NCI-H1105 (cell line): ENCODE measurements at places on chromosomes 16 and 17.

DNA sequence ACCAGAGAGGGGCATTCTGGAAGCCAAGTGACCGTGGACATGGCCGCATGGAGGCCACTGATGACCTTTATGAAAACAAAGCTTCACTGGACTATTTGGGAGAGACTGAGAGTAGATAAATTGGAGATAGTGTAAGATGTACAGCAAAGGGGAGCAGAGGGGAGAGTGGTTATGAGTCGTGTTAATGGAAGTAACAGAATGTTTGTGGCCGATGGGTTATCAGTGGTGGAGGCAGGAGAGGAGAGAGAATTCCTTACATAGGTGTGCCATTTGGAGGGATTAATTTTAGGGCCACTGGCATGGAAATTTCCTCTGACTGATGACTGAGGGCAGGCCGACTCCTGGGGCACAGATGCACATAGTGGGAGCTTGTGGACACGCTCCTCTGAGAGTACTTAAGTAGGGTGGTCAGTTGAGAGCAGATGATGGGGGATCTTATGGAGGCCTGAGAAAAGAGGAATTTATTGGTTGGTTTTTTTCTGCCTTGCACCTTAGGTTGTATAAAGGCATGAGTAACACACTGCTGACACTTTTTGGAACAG lies 19.2 kb downstream of the PRPSAP2 start:
- no peak for DNase-seq

- no peak for DNase-seq
Measured at GRCh38 chr16:84548971-84549844, 44.7 kb upstream of the MEAK7 start.

- DNase-seq = no peak
Measured at GRCh38 chr17:75540923-75541503, 15.5 kb downstream of the LLGL2 start.

DNA sequence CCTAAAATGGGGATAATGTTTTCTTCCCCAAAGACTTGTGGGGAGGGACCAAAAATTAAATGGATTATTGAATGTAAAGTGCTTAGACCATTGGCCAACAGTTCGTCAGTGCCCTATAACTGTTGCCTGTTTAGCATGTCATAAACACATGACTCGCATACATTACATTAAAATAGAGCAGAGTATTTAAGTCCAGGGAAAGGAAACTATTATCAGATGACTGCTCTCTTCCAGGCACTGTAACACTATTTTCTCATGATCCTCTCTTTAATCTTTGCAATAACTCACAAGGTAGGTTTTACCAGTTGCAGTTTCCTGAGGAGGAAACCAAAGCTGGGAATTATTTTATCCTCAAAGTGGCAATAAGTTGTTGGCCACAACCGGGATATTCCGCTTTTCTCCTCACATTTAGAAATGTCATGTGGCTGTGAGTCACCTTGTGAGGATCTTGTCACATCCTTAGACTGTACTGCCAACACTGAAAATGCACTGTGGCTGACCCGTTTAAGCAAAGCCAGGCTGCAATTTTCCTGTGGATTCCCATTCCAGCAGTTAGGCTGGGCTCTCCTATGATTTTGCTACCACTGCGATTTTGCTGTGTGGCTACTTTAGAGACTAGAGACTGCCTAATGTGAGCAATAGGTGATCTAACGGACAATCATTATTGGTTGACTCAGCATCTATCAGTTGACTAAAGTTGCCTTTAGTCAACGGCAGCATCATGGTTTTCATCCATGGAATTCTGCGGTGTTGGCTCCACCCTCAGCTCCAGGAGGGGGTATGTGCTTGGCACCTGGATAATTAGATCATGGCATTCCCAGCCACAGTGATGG lies 58.3 kb upstream of the DHX40 start:
- no peak for DNase-seq

DNA sequence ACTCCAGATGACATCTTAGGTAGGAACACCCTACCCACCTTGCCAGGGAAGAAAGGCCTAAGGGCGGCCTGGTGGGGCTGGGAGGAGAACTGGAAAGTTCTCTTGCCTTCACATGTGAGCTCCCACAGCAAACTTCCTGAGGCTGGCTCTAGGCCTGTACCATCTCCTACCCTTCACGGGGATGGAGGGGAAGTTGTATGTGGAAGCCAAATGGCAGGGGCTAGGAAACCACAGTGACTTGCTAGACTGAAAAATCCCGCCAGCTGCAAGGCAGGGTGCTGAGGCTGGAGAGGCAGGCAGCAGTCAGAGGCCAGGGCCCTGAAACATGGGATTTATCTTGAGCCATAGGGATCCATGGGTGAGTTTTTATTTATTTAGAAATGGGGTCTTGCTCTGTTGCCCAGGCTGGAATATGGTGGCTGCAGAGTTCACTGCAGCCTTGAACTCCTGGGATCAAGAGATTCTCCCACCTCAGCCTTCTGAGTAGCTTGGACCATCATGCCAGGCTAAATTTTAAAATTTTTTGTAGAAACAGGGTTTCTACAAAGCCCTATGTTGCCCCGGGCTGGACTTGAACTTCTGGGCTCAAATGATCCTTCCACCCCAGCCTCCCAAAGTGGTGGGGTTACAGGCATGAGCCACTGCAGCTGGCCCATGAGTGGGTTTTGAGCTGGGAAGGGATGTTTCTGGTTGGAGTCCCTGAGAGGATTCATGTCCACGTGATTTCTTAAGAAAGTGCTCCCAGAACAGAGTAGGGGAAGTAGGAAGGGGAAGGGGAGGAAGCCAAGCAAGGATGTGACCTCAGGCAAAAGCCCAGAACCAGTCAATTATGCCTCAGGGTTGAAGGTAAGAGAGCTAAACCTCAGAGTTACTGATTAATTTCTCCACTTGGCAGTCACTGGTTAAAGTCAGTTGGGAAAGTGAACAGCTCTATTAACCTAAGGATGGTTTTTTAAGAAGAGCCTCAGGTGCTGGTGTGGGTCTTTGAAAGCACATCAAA lies 4.0 kb upstream of the KAT8 start:
- DNase-seq = no peak

DNA sequence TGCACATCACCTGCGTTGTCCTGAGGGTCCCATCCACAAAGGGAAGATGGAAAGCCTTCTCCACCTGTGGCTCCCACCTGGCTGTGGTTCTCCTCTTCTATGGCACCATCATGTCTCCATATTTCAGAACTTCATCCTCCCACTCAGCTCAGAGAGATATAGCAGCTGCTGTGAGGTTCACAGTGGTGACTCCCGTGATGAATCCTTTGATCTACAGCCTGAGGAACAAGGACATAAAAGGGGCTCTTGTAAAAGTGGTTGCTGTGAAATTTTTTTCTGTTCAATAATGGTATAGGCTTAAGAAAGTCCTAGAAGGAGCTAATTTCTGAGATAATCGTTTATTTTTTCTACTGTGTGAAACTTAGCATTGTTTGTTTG lies 18.7 kb downstream of the ZNF200 start:
- DNase-seq = no peak

- DNase-seq = no peak
Measured at GRCh38 chr17:82235775-82236141, 6.9 kb downstream of the SLC16A3 start.

- no peak for DNase-seq
Measured at GRCh38 chr17:17508646-17509591, 12.7 kb upstream of the RASD1 start.

- no peak for DNase-seq
Measured at GRCh38 chr16:10728003-10728887, 15.4 kb upstream of the NUBP1 start.

GRCh38 chr17:11996722-11997146 lies 541 bp downstream of the ZNF18 start:
- peak; percentile 64 for DNase-seq

- no peak for DNase-seq
Measured at GRCh38 chr16:57262841-57263540, 17.9 kb downstream of the ARL2BP start.

- no peak for DNase-seq
Measured at GRCh38 chr17:75032720-75033280, 14.0 kb downstream of the ATP5PD start.

- peak; percentile 25 for DNase-seq
Measured at GRCh38 chr17:47239967-47240651, 13.5 kb upstream of the ITGB3 start.

DNA sequence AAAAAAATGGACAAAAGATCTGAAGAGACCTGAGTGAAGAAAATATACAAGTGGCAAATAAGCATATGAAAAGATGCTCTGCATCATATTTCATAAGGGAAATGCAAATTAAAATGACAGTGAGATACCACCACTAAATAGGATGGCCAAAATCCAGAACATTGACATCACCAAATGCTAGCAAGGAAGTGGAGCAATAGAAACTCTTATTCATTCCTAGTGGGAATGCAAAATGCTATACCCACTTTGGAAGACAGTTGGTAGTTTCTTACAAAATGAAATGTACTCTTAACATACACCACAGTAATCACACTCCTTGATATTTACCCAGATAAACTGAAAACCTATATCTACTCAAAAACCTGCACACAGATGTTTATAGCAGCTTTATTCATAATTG lies 33.6 kb downstream of the DHRS7B start:
- no peak for DNase-seq

GRCh38 chr16:1791256-1791942 lies 2.1 kb downstream of the IGFALS start:
- DNase-seq = no peak

DNA sequence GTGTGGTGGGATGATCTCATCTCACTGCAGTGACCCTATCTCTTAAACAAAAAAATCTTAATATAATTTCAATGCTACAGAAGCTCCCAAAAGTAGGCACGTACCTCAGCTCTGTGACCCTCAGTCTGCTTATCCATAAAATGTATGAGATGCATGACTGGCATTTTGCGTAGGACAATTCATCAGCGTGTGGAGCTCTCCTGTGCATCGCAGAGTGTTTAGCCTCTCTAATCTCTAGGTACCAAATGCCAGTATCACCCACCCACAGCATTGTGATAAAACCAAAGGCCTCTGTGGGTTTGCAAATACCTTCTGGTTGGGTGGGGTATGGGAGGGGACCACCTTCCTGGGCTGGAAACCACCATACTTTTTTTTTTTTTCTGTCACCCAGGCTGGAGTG lies 19.0 kb upstream of the TUBG2 start:
- no peak for DNase-seq

- DNase-seq = no peak
Measured at GRCh38 chr17:82439194-82439828, 11.2 kb downstream of the CYBC1 start.

GRCh38 chr17:36066365-36066985 lies 2.4 kb downstream of the CCL18 start:
- no peak for DNase-seq

- peak; percentile 5 for DNase-seq
Measured at GRCh38 chr17:18362698-18363100, 651 bp downstream of the SHMT1 start.

DNA sequence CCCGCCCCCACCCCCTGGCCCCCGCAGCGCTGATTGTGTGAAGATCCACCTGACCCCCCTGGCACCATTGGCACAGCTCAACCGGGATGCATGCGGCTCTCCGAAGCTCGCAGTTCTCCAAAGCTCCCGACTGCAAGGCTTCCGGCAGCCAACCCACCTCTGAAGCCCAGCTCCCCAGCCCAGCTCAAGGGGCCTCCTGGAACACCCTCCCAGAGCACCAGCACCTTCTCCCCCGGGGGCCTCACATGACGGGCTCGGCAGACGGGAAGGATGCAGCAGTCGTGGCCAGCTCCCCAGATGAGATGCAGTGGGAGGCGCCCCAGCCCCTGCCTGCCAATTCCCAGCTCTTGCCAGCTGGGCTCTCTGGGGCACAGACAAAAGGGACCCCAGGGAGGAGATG lies 215.3 kb downstream of the ZNF423 start:
- DNase-seq = no peak

DNA sequence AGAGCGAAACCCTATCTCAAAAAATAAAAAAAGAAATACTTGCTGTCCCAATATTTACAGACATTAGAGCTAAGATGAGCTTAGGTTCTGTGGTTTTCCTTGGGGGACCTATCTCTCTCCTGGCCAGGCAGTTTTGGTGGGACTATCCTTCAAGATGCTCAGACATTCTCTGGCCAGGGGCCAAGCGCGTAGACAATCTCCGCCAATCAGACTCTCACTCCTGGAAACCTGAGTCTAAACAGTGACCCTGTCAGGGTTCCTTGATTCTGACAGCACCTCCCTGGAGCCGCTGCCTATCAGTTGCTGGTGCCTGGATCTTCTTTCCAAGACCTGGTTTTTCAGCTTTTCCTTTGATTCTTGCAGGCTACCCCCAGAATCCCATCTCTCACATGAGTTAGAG lies 45.6 kb downstream of the EMP2 start:
- no peak for DNase-seq

- no peak for DNase-seq
Measured at GRCh38 chr16:51621610-51622009, 470.5 kb upstream of the SALL1 start.

GRCh38 chr16:8931859-8932258 lies 31.8 kb downstream of the USP7 start:
- no peak for DNase-seq

- DNase-seq = no peak
Measured at GRCh38 chr16:635573-636205, 416 bp downstream of the METTL26 start.

- DNase-seq = no peak
Measured at GRCh38 chr17:56594320-56595107, 1.0 kb downstream of the NOG start.

GRCh38 chr16:81623365-81624102 lies 155.6 kb upstream of the PLCG2 start:
- DNase-seq = peak; percentile 28

- no peak for DNase-seq
Measured at GRCh38 chr17:68870161-68870826, 84.9 kb downstream of the ABCA8 start.

DNA sequence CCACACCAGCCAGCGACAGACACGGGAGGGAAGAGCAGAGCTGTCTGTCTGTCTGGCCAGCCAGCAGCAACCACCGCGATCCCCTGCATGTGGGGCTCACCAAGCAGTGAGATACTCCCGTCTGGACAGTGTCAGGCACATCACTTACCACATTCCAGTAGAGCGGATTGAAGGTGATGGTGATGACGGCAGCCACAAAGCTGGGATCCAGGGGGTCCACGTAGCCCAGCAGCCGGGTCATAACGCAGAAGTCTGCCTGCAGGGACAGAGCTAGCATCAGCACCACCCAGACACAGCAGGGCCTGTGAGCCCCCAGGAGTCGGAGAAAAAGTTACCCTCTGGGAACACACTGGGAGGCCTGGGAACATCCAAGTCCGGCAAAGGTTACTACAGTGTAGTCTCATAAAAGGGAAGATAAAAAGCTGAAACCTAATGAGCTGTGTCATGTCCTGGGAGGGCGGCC lies 14.7 kb downstream of the PEMT start:
- no peak for DNase-seq

GRCh38 chr16:10521681-10522274 lies 58.6 kb downstream of the EMP2 start:
- DNase-seq = peak; percentile 45

DNA sequence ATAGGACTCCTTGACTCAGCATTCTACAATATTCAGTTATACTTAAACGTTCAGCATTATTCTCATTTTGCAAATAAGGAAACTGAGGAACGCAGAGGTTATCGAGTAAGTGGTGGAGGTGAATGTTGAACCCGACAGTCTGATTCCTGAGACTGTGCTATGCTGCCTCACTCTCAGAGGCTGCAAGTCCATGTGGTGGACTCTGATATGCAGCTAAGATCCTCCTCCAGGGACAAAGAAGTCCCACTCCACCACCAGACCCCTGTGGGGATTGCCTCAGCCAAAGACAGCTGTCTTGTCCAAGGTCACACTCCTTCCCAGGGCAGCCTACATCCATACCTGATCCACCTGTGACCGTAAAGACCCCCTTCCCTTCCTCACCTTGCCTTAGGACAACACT lies 37.5 kb downstream of the ACSM2B start:
- no peak for DNase-seq
